Muscle of arm (tissue), 14 donors: ENCODE measurements at places on chromosomes 4 and X.
A peak's percentile ranks its signal among the peaks of the same experiment; 100 is the strongest.

DNA sequence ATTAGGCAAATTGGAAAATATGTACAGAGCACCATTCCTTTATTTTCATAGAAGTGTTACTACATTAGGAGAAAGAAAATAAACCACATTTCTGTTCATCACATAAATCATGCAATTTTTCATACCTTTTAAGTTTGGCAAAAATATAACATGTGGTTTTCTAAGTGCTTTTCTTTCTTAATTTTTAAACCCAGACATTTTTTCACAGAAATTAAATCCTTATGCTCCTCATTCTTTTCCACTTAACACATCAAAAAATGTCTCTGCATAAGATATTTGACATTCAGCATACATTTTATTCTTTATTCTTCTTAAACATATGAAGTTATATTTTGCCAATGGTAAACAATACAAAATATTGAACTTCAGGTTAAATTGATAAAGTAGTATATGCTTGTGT, 826.6 kb upstream of the SLIT2 start:
- no peak for DNase-seq

DNA sequence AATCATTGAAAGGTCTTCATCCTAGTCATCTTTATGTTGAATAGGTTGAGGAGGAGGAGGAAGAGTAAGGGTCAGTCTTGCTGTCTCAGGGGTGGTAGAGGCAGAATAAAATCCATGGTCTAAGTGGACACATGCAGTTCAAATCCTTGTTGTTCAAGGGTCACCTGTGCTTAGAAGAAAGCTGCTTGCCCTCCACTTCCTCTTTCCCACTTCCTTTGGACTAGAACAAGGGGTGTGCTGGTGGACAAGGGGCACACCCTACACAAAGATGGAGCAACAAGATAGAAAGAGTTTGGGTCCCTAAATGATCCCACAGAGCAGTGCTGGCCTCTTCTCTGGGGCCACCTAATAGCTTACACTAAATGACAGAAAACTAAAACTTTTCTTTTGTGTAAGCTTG, 47.9 kb downstream of the HSD17B13 start:
- no peak for DNase-seq

DNA sequence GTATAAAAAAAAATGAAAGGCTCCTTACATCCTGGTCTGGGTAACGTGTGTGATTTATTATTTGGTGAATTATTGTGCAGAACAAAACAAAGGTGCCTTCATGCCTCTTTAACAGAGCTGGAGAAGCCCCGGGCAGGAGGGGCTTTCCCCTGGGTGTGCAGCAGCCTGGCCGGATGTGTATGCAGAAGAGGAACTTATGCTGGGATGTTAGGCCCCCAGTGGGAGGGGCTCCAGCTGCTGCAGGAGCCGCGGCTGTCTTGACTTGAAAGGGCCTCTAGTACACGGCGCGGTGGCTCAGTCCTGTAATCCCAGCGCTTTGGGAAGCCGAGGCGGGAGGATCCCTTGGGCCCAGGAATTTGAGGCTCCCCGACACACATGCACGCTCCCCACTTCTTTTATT, 16.0 kb downstream of the CCNQ start:
- peak; percentile 39 for DNase-seq

DNA sequence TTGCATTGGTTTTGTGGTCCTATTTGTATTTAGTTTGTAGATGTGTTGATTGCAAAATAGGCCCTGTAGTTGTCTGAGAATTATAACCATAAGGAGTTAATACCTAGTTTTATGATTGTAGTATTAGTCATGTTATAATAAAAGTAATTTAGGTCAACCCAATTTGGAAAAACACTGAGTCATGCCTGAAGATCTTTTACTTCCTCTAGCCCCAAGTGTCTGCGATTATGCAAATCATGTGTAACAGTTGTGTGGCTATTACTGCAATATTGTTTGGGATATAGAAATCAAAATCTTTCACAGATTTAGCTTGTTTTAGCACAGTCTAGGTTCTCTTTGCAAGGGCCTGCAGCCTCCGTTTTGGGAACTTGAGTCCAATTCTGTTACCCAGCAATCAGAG, 12.6 kb downstream of the SRD5A3 start:
- DNase-seq: no peak

- peak; percentile 42 for DNase-seq
Observed at GRCh38 chr4:150130933-150131332, 52.7 kb downstream of the DCLK2 start.

- DNase-seq: no peak
Observed at GRCh38 chrX:17531500-17531899, 156.5 kb downstream of the NHS start.

DNA sequence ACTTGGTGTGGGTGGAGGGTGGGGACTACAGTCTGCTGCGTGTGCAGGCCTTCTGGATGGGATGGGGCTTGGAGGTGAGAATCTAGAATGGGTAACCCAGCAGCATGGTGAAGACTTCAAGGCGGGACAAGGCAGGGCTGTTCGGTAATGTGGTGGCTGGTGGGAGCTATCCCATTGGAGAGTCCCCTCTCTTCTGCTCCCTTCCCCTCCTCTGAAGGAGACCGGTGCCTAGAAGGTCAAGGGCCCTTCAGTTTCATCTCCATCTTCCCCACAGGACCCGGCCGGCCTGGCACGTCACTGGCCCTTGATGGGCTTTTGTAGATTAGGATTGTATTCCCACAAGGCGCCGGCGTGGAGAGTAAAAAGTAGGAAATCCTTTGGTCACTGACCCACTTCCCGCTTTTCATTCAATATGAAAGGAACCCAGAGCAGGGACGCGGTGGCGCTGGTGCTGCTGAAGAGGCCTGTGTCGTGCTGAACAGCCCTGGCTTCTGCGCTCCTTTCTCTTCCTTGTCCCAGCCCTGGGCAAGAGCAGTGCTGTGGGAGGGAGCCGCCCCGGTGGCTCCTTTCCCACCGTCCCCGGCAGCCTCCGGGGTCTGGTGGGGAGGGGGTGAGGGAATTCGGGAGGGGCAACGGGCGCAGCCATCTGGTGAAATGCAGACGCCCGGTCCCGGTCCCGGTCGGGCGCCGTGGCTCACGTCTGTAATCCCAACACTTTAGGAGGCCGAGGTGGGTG, 7.3 kb upstream of the HMGB3 start:
- DNase-seq: no peak

DNA sequence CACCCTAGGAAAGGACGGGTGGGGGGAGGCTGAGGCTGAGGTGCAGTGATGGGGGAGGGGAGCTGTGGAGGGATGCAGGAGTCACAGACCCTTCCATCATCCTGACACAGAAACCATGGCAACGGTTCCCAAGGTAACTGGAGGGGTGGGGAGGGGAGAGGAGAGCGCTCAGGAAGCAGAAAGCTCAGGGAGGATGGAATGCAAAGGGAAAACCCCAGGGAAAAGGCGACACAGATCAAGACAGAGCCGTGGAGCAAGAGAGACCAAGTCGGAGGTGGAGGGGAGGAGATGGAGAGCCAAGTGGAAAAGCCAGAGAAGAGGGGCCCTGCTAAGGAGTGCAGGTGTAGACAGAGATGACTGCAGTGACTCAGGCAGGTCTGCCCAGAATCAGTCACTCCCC, 14.5 kb downstream of the L1CAM start:
- no peak for DNase-seq

DNA sequence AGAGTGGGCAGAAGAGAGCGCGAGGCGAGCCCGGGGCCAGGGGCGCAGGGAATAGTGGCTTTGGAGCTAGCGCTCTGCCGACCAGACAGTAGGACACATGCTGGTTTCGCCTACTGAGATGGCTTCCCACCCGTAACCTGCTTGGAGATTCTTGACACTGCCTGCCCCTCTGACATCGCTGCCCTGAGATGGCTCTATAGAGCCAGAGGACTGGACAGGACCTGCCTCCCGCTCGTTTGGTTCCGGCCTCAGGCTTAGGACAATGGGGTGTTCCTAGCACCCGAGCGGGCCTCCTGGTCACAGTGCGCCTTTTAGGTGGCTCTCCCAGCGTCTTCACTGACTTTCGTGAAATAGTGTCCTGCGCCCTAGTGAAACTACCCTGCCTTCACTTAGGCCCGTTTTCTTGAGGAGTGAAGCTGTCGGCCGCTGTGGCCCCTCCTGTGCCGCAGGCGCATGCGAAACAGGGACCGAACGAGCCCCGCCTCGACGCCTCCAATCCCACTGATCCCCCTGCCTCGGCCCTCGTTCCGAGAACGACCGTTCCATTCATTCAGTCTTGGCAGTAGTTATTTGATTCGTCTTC, 608 bp downstream of the TAF1 start:
- peak; percentile 16 for DNase-seq

DNA sequence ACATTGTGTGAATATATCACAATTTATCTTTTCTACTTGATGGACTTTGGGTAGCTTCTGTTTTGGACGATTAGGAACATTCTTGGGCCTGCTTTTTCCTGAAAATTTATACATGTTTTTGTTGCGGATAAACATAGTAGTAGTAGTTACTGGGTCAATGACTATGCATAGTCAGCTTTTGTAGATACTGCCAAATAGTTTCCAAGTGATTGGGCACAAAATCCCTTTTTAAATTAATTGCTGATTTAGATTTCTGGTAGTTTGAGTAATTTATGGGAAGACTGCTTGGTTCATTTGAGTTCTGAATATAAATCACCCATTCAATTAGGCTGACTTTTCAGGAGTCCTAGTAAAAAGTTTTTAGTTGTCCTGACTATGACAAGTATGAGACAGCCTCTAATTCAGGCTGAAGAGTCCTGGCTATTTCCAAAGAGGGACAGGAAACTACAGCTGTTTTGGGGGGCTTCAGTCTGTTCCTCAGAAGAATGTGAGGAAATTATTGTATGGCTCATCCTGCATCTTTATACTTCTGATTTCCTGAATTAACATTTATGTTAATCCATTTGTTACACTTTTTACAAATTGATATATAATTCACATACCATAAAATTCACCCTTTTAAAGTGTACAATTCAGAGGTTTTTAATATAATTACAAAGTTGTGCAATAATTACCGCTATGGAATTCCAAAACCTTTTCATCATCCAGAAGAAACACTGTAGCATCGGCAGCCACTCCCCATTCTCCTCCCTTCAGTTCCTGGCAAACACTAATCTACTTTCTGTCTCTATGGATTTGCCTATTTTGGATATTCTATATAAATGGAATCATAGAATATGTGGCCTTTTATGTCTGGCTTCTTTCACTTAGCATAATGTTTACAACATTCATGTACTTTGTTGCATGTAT, 14.2 kb downstream of the LRP2BP start:
- no peak for DNase-seq

DNA sequence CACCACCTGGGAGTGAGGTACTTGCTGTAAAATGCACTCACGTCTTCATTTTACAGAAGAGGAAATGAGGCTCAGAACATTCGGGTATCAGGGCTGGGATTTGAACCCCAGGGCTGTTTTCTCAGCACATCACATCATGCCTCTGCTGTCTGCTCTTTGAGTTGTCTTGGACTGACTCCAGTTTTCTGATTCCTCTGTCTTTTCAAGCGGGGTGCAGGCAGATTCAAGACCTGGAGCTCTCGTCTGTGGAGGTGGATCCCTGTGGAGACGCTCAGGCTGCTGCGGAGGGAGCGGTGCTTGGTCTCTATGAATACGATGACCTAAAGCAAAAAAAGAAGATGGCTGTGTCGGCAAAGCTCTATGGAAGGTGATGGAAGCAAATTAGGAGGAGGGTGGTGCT, 6.3 kb downstream of the LAP3 start:
- no peak for DNase-seq

GRCh38 chr4:186032259-186032658, 36.7 kb upstream of the TLR3 start:
- DNase-seq: no peak

DNA sequence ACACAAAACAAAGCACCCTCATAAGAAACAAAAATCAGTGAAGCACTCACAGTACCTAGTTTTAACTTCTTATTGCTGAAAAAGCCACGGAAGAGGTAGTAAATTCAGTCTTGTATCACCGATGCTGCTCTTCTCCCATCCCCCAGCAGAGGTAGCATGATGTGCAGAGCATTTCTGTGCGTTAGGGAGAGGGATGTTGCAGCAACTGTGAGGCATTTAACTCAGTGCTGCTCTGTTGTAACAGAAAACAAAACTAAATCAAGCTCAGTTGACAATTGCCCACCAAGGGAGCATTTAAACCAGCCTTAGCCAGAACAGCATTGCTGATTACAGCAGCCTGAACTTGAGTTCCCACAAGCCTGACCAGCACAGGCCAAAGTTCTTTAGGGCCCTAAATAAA, 1279.7 kb upstream of the ADGRL3 start:
- no peak for DNase-seq

DNA sequence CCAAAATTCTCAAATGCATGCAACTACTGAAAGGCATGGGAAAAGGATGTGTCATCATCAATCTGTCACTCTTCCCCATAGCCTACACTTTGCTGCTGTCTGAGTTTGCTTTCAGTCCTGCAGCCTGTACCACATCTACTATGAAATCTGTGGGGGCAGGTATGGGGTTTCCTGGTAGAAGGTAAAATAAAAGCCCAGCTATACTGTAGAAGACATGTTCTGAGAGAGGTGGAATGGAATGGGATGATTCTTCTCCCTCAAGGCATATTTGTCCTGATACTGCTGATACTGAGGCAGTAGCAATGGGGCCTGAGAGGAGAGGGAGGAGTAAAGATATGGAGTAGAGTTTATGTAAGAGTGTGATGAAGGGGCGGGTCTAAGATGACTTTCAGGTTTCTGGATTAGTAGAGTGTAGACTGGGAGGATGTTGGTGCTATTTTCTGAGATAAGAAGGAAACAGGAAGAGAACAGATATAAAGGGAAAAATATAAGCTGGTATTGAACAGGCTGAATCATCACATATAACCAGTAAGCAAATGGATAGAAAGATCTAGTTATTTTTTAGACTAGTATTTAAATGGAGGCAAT, 38.7 kb upstream of the GYPA start:
- DNase-seq: no peak

GRCh38 chr4:159297091-159297490, 194.2 kb downstream of the RAPGEF2 start:
- DNase-seq: no peak
